NCI-H2029 (cell line): ENCODE measurements at places on chromosomes 16 and 17.
A peak's percentile ranks its signal among the peaks of the same experiment; 100 is the strongest.

GRCh38 chr17:78495634-78496033 is 81.6 kb downstream of the DNAH17 start:
- DNase-seq: no peak

DNA sequence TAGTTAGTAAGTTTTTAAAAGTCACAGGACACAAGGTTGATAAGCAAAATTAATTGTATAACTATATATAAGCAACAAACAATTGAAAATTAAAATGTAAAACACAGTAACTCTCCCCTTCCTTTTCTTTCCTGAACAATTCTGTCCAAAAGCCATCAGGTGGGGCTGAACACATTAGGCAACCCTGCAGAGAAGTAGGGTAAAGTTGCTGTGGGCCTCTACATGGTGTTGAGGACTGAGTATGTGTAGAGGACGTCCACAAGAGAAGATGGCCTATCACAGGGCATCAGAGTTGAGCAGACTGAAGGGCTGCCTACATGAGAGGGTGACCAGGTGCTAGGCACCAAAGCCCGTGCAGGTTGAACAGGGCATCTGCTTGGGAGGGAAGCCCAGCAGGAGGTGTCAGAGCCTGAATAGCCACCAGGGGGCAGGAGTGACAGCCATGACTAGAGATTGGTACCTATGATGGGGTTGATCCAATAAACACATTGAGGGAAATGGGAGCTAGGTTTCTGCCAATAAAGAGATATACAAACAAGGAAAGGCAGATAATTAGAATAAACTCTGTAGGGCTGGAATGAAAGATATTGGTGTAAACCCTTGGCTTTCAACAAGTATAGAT is 415.1 kb downstream of the NPIPA8 start:
- peak; percentile 12 for DNase-seq

- no peak for DNase-seq
Measured at GRCh38 chr16:4625560-4626159, 1.0 kb downstream of the MGRN1 start.

GRCh38 chr16:50448522-50448921 is 79.7 kb upstream of the BRD7 start:
- DNase-seq: no peak

GRCh38 chr17:47989159-47989558 is 18.2 kb downstream of the CDK5RAP3 start:
- no peak for DNase-seq

- DNase-seq: no peak
Measured at GRCh38 chr16:12178251-12178990, 201.9 kb downstream of the SNX29 start.

- no peak for DNase-seq
Measured at GRCh38 chr16:56999409-57000270, 10.3 kb downstream of the NLRC5 start.

GRCh38 chr16:47887496-47887895 is 268.3 kb downstream of the ABCC12 start:
- no peak for DNase-seq

DNA sequence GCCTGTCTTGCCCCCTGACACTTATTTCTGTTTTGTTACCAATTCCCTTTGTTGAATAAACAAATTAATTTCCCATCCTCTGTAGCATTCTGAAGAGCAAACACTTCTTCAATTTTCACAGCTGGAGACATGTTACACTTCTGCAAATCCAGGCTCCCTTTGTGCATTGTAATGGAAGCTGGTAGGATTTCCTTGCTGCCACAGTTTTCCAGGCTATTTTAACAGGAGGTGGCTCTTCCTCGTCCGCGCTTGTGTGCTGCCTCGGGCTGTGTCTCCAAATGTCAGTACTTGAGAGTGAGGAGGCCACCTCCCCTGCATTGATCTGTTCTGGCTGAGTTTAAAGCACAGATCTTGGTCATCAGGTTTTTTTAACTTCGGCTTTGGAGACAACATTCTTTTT is 40.0 kb downstream of the SOST start:
- no peak for DNase-seq

- no peak for DNase-seq
Measured at GRCh38 chr17:75024686-75025397, 12.4 kb downstream of the MRPL58 start.

- DNase-seq: no peak
Measured at GRCh38 chr16:65410801-65411200, 288.9 kb upstream of the CDH11 start.

- DNase-seq: no peak
Measured at GRCh38 chr16:53132406-53132805, 77.6 kb downstream of the CHD9 start.
